Stimulated activated CD4-positive, alpha-beta T cell treated with anti-CD3 and anti-CD28 coated beads, TNF-alpha, amount 100 ng/mL, for 1 hour (primary cell): ENCODE measurements at places on chromosomes 6 and 20.

DNA sequence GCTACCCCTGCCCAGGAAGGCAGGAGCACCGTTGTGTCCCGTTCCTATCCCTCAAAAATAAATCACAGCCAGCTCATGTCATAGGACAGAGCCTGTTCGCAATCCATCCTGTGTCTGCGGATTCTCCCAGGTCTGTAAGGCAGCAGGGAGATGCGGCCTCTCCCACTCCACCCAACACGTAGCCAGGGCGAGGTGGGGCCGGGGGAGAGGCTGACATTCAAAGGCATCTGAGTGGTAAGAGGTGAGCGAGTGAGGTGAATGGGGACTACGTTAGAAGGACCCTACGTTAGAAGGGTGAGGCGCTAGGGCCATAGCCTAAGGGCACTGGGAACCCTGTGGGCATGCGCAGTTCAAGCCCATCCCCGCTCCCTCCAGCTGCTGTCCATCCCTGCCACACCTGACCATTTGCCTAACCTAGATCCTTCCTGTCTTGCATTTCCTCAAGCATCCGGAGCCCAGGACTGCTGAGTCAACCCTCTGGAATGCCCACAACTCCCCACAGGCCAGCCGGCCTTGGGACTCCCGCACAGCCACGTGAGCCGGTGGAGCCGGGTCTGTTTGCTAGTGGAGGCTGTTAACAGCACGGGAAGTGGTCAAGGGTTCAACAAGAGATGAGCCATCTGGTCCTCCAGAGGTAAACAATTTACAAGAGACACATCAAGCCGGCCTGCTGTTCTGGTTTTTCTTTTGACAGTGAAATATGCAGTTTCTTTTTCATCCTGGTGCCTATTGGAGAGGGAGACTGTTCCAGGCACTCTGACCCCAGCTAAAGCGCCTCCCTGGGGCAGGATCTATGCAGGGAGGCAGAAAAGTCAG lies 45.9 kb downstream of the RIPOR3 start:
- DNase-seq = no peak

GRCh38 chr20:14582855-14583254 lies 245.4 kb upstream of the FLRT3 start:
- DNase-seq = no peak

- DNase-seq = no peak
Observed at GRCh38 chr6:25410102-25410501, 130.9 kb downstream of the CARMIL1 start.

GRCh38 chr6:126180585-126180984 lies 159.3 kb upstream of the CENPW start:
- DNase-seq = no peak

GRCh38 chr6:38171997-38172738 lies 352.6 kb downstream of the ZFAND3 start:
- DNase-seq = no peak

- no peak for DNase-seq
Observed at GRCh38 chr6:44243345-44243744, 3.6 kb upstream of the HSP90AB1 start.

GRCh38 chr6:74733830-74734620 lies 471.8 kb downstream of the COL12A1 start:
- no peak for DNase-seq

DNA sequence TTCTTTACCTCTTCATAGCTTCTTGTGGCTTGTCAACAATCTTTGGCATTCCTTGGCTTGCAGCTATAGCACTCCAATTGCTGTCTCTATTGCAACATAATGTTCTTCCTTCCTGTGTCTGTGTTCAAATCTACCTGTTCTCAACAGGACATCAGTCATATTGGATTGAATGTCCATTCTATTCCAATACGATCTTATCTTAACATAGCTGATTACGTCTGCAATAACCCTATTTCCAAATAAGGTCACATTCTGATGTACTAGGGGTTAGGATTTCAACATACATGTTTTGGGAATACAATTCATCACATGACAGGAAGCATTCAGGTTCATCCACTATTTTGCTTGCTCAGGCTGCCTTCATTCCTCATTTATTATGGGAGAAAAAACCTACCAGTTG lies 684.4 kb upstream of the CITED2 start:
- DNase-seq = no peak

- DNase-seq = no peak
Observed at GRCh38 chr6:7008451-7008988, 99.2 kb upstream of the RREB1 start.

- no peak for DNase-seq
Observed at GRCh38 chr6:38233161-38233791, 406.5 kb downstream of the BTBD9 start.

DNA sequence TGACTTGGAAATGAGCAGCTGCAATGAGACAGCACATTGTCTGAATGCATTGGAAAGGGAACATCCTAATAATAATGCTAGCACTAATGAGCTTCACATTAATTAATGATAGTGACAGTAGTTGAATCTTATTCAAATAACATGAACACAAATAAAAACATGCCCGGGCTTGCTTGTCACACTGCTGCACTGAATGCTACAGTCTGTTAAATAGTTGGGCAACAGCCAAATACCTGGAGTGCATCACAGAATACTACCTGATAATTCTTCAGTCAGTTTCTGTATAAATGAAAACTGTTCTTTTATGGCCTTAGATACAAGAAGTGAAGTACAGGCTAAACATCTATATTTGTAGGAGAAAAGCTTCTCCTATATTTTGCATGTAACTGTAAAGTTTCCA lies 458.7 kb downstream of the RNF144B start:
- no peak for DNase-seq

GRCh38 chr6:71396410-71396801 lies 107.8 kb downstream of the OGFRL1 start:
- DNase-seq = no peak

DNA sequence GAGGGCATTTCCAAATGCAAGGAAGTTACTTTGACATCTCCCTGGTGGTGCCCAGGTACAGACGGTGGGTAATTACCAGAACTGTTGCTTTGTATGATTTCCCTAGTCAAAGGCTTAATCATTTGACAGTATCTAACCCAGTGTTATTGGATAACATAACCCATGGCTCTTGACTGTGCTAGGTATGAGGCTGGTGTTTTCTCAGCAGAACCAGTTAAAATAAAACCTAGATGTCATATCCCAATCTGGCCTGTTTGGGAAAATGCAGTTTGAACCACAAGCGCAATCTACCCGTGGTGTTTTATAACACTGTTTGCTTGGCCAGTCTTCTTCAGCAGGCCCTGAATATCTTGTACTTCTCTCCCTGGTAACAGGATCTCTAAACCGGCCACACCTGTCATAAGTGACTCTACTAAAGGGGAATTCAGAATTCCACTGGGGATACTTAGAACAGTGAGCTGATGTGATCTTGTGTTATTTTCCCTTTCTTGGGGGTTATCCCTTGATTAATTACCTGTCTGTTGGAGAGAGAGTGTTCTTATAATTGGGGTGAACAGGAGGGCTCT lies 32.8 kb downstream of the PPP1R14C start:
- DNase-seq = no peak

- DNase-seq = peak; percentile 49
Observed at GRCh38 chr6:90458353-90459224, 128.3 kb downstream of the MAP3K7 start.

GRCh38 chr6:158799051-158799792 lies 19.9 kb downstream of the EZR start:
- no peak for DNase-seq

- DNase-seq = no peak
Observed at GRCh38 chr20:48621376-48622078, 206.3 kb downstream of the PREX1 start.

GRCh38 chr6:138099832-138100231 lies 7.4 kb downstream of the PERP start:
- no peak for DNase-seq

DNA sequence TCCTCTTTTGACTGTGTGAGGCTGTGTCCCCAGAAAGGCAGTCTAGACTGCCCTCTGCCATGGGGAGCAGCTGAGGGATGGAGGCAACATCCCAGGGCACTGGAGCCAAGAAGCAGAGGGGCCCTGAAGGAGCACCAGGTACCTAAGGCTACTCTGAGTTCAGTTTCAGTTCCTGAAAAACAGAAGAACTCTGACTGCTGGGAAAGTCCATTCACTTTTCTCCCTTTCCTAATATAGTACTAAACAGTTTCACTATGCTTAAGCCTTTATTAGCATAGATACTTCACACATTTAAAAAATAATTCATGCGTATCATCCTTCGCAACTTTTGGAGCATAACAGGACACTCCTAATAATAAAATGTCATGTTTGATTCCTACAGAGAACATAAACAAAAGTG lies 130.0 kb downstream of the FOXC1 start:
- DNase-seq = no peak

DNA sequence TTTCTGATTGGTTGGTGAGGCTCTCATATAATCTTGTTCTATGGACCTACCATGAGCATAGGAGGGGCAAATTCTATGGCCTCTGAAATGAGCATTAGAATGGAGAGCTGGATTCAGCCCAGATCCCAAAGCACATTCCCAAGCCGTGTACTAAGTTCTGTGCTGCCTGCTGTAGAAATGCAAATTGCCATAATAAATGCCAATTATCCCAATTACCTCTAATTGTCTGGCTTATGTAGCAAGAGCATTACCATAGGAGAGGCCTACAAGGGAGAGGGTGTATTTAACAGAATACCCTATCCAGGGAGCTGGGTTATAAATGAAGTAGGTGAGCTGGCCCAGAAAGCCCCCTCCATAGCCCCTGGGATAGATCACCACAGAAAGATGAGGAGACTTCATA lies 126.8 kb downstream of the LRFN2 start:
- no peak for DNase-seq

- DNase-seq = no peak
Observed at GRCh38 chr20:63065911-63066310, 59.1 kb upstream of the BHLHE23 start.

- DNase-seq = no peak
Observed at GRCh38 chr6:107488875-107489635, 862 bp upstream of the SOBP start.

GRCh38 chr6:115668781-115669180 lies 391.9 kb downstream of the FRK start:
- DNase-seq = no peak

DNA sequence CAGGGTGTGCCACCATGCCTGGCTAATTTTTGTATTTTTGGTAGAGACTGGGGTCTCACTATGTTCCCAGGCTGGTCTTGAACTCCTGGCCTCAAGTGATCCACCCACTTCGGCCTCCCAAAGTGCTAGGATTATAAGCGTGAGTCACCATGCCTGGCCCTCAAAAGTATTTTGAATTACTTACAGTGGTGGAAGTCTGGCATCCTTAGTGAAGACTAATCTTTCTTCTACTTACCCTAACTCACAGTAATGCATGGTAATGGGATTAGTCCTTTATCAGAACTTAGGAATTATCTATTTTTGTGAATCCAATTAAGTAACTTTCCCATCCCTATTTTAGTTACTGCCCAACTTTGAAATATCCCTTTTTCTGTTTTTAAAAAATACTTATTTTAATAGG lies 3.9 kb downstream of the RWDD1 start:
- no peak for DNase-seq

DNA sequence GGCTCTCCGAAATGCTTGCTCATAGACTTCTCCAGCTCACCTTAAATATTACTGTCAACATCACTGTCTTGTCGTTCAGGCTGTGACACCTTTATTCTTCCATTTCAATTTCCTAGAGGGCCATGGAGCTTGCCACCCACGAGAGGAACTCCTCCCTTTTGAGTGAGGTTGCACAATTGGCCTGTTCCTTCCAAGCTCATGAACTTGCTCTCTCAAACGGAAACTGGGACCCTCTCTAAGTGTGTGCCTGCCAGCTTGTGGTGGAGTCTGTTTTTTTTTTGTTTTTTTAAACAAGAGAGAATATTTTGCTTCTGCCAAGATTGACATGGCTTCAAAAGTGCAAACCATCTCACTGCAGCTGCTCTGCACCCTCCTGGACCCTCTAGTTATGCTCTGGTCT lies 19.3 kb upstream of the IYD start:
- no peak for DNase-seq

DNA sequence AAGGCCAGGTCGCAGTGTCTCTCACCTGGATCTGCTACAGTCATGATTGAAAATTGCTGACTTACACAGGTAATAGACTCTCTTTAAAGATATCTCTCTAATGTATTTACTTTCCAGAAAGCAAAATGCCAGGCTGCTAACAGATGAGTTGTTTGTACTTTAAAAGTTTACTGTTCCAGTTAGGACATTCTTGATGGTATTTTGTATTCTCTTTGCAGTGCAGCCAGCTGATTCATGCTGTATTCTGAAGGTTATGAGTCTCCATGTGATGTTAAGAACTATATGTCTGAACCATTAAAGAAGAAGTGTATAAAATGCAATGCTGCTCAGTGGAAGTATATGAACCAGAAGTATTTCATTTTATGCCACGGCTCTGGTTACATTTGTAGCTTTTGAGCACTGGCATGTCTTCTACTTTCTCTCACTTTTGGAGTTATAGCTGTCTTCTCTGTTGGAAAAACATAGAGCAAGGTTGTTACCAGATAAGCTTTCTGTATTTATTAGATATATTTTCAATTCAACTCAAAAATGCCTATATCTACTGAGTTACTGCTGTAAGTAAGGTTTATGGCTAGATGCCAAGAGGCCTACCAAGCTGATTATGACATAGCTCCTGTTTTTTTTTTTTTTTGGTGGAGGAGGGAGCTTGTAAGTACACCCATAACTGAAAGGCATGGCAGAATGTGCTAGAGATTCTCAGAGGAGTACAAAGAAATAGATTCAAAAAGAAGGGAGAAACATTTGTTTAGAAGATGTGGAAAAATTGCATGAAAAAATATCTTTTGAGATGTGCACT lies 130.5 kb upstream of the MAN1A1 start:
- DNase-seq = no peak

DNA sequence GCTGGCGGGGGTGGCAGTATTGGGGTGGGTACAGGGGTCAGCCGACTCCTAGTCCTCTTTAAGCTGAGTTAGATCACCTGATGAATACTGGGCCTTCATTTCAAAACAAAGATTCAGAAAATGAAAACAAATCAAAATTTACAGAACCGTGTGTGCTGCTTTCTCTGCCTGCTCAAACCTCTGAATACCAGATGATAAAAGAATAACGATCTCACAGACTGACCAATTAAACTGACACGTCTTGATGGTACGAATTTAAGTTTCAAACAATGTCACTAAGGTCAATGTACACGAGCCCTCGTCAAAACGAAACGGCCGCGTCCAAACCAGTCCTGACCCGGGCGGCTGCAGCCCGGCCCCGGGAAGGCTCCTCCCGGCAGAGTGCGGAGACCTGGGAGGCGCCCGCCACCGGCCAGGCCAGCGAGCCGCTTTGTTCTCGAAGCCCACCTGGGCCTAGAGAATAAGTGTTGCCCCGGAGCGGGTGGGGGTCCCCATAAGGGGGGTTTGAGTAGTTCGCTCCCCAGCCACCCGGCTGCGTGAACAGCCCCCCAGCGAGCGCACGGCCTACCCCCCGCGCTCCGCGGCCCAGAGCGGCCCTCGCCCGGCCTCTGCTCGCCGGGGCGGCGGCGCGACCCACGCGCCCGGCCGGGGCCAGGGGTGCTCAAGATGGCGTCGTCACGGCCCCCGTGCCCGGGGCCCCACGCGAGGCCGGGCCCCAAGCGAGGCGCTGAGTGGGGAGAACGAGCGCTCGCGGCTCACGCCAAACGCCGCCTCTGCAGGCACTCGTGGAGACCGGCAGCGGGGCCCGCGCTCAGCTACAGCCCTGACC lies 728 bp downstream of the PSMA7 start:
- DNase-seq = no peak
